ENCODE measurements at places on chromosomes 4 and X.

GRCh38 chr4:94571298-94571697 lies 119.6 kb downstream of the PDLIM5 start:
- DNase-seq: no peak

- DNase-seq: no peak
Measured at GRCh38 chr4:166535865-166536264, 662.8 kb downstream of the TLL1 start.

DNA sequence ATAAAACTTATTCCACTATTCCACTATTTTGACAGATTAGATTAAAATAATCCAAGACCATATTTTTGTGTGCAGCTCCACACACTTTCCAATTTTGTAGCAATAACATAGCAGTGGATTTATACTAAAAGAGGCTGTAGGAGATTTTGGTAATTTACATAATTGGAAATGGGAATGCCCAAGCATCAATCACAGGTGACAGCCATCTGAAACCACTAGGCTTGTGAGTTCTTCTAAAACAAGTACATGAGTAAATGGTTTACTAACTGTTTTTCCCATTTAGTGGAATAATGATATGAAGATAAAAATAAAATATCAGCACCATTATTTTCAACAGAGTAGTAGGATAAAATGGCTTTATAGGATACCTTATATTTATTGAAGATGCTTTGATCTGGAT lies 4.4 kb downstream of the ANK2 start:
- DNase-seq: no peak

DNA sequence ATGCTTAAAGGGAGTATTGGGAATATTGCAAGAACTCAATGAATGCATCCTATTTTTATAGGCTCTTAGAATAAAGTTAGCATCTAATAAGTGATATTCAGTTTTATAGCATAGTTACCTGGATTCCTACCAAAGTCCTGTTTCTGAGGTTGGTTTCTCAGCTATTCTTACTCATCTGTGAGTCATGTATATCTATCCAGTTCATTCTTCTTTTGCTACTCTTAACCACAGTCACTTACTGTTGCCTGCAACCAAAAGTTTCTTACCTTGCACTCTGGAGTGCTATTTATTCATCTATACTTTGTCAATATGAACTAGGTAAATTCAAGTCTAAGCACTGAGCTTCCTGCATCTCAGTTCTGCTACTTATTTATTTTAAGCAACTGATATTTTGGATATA lies 322.5 kb downstream of the HS3ST1 start:
- no peak for DNase-seq

GRCh38 chr4:90118527-90119195 lies 8.5 kb upstream of the CCSER1 start:
- DNase-seq: no peak

GRCh38 chr4:147597561-147597960 lies 19.6 kb upstream of the TMEM184C start:
- DNase-seq: no peak

- DNase-seq: no peak
Measured at GRCh38 chrX:19174401-19175025, 52.2 kb upstream of the ADGRG2 start.

- no peak for DNase-seq
Measured at GRCh38 chr4:6889101-6889735, 20.4 kb upstream of the TBC1D14 start.

- no peak for DNase-seq
Measured at GRCh38 chrX:149903889-149904748, 23.1 kb downstream of the MAGEA8 start.

DNA sequence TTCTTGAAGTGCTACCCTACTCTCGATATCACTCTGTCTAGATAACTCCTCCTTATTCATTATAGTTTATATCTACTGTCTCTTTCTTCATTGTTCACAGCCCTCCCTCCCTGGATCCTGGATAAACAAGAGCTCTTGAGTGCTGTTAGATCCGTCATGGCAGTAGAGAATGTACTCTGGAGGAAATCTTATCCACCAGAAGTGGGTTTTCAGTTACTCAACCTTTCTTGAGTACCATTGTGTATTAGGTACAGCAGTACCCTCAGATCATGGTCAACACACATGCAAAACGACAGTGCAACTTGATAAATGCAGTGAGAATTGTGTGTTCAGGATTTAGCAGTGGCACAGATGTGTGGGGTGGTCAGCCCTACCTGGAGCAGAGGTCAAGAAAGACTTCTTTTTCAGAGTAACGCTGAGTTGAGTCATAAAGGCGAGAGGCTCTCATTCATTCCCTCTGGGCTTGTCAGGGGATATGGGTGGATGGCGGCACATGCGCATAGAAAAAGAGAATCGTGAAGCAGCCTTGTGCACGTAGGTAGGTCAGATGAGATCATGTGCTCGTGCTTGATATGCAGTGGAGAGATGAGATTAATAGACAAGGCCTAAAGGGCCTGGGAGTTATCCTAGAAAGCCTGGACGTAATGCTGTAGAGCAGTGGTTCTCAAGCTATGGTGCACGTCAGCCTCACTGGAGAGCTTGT lies 89.5 kb downstream of the SNX25 start:
- no peak for DNase-seq

DNA sequence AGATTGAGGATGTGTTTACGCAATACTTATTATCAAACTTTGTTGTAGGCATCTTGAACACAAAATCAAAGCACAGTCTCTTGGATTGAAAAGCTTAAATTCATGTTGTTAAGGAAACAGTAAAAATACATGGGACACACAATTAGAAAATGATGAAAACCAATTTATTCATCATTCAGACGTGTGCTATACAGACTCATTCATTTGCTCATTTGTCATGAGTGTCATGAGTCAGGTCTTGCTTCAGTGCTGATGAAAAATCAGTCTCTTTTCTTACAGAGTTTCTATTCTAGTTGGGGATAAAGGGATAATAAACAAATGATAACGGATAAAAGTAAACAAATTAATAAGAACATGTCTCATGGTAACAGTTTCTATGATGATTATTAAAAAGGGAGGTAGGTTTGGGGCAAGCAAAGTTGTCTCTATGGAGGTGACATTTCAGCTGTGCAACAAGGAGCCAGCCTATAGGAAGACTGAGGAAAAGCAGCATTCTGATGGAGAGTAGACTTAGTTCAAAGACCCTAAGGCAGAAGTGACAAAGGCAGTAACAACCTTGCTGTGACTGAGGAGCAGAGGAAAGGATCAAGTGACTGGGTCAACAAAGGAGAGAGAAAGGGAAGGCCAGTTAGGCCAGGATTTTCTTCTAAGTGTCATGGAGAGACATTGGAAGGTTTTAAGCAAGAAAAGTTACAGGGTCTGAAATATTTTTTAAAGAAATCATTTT lies 224.0 kb upstream of the HHIP start:
- no peak for DNase-seq

GRCh38 chr4:32790803-32791202 lies 2070.6 kb downstream of the PCDH7 start:
- DNase-seq: no peak

DNA sequence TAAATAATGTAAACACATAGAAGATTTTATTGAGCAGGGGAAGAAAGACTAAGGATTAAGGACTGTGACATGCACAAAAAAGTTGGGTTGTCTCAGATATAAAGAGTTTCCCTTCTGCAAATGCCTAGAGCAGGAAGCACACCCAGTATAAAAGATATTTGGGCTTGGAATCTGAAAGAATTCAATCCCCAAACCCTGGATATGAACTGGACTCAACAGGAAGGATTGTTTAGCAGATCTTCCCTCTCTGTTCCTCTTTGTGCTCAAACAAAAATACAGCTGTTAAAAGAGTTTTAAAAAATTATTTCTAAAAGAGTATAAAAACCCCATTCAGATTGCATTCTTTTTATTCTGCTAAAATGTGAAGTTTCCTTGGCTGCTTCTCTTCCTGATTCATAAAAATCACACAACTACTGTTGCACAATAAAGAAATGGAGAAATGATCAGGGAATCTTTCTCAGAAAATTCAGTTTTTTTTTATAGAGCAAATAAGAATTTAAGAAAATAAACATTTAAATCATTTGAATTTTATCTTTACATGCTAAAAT lies 71.4 kb downstream of the PDLIM5 start:
- no peak for DNase-seq

DNA sequence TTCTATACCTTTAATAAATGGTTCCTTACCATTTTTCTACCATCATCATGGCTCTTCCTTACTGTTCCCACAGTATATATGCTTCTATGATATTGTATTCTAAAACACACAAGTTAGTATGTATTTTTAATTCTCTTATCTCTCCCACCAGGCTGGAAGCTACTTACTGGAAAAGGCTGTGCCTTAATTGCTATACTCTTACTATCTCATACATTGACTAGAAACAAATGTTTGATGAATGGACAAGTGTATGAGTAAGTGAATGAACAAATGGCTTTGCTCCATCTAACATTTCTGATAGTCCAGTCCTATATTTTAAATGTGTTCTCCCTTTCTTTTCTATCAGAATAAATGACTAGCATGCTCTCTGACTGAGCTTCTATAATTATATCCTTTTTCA lies 320.8 kb upstream of the RASGEF1B start:
- no peak for DNase-seq

- no peak for DNase-seq
Measured at GRCh38 chrX:96407072-96407471, 277.6 kb upstream of the DIAPH2 start.

DNA sequence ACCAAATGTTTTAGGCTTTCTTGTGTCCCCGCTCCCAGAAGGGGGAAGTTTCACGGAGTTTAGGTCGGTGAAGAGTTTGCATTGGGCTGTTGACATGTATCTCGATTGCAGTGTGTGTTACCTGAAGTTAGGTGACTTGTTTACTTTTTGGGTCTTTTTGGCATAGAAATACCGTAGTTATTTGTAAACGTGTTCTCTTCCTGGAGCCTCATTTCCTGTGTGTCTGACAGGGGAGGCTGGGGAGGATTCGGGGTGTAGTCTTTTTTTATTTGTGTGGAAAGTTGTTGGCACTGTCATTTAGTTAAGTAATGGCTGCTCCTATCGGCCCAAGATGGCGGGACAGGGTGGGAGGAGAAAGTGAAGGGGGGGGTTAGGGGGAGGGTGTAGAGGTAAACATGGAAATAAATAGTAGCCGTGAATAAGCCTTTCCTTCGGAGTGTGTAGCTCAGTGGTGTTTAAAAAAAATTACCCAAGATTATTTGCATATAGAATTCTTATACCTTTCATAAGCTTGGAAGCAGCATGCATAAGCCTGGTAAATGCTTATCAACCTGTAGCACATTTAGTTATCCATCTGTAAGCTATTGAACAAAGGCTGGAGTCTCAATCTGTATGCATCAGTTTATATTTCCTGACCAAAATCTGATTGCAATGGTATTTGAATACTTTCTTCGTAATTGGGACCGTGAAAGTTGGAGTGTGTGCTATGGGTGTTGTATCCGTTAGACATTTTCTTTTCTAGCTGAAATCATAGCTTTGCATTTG lies 1.6 kb downstream of the KDM6A start:
- DNase-seq: peak; percentile 27

- DNase-seq: no peak
Measured at GRCh38 chr4:139054791-139055505, 39.4 kb downstream of the NOCT start.

DNA sequence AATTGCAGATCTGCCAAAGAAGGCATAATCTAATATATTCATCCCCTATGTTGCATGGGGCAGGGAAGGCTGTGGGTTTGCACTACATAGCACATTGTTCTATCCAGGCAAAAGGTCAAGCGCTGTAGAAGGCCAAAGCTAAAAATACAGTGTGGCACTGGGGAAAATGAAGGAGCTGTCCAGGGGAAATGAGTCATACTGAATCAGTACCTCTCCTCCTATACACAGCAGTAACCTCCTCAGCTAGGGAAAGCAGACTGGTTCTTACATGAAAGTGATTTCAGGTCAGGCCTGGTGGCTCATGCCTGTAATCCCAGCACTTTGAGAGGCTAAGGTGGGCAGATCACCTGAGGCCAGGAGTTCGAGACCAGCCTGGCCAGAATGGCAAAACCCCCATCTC lies 31.0 kb upstream of the SLC25A4 start:
- DNase-seq: no peak

GRCh38 chr4:107261241-107261874 lies 225.2 kb upstream of the DKK2 start:
- no peak for DNase-seq

DNA sequence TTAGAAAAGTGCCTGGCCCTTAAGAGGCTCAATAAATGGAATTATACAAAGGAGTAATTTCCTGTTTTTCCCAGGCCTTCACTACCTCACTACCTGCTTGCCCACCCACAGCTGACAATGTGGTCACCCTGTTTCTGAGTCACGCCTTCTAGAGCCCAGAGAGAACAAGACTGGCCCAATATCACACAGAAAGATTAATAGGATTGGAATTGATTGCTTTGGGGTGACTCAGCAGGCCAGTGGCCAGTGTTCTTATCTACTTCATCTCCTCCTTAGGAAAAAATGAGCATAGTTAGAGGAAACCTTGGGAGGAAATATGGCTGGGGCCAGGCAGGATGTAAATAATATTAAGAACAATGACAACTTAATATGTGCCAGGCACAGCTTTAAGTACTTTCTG lies 4.5 kb upstream of the FGF16 start:
- no peak for DNase-seq

DNA sequence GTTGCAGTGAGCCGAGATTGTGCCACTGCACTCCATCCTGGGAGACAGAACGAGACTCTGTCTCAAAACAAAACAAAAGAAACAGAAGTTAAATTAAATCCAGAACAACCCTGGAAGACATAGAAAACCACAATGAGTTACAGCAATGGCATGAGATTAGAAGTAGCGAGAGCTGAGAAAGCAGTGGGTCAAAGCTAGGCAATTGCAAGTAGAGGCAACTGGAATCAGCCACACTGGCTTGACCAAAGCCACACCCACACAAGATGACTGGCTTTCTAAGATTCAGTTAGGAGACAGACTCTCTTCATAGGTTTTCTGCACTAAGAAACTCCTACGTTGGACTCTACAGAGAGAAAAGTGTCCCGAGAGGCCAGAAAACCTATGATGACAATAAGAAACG lies 443.0 kb downstream of the GPM6A start:
- no peak for DNase-seq

DNA sequence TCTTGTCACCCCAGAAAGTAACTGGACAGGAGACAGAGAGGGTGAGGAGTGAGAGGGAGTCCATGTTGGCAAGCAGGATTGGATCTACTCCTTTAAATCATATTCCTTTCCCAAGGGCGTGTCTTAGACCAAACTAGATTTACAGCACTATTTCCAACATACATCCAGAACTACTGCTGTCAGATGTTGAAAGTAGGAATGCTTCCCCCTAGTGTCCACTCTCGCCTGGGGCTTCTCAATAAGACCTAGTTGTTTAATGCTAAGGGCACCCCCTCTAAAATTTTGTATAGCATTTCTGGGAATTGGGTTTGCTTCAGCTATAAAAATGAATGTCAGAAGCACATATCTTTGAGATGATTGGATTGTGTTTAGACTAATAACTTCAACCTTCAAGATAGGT lies 13.3 kb downstream of the OFD1 start:
- no peak for DNase-seq

All from NCI-H146 (cell line).